Activated CD4-positive, alpha-beta T cell treated with anti-CD3 and anti-CD28 coated beads, Interleukin-2, amount 50 U/mL, for 4 hours (primary cell): ENCODE measurements at places on chromosomes 1 and 21.

- DNase-seq = no peak
These were observed 71.9 kb upstream of the USP24 start for GRCh38 chr1:55286856-55287602.

GRCh38 chr1:209343511-209343910 is 240.0 kb upstream of the CAMK1G start:
- no peak for DNase-seq

DNA sequence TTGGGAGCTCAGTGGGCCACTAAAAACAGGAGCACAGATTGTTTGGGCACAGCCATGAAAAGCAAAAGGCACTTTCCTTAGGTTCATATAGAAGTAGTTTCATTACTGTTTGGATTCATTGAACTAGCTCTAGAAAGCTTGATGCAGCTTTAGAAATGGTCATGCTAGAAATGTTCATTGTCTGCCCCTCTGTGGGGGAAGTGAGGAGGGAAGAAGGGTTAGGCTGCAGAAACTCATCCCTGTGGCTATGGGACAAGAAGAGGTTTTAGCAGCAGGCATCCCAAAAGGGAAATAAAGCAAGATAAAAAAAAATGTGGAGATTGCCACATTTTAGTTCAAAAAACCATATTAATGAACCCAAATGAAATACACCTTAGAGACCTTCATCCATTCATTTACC is 359.6 kb upstream of the PTBP2 start:
- DNase-seq = no peak

GRCh38 chr1:91716339-91716738 is 169.6 kb downstream of the TGFBR3 start:
- no peak for DNase-seq

DNA sequence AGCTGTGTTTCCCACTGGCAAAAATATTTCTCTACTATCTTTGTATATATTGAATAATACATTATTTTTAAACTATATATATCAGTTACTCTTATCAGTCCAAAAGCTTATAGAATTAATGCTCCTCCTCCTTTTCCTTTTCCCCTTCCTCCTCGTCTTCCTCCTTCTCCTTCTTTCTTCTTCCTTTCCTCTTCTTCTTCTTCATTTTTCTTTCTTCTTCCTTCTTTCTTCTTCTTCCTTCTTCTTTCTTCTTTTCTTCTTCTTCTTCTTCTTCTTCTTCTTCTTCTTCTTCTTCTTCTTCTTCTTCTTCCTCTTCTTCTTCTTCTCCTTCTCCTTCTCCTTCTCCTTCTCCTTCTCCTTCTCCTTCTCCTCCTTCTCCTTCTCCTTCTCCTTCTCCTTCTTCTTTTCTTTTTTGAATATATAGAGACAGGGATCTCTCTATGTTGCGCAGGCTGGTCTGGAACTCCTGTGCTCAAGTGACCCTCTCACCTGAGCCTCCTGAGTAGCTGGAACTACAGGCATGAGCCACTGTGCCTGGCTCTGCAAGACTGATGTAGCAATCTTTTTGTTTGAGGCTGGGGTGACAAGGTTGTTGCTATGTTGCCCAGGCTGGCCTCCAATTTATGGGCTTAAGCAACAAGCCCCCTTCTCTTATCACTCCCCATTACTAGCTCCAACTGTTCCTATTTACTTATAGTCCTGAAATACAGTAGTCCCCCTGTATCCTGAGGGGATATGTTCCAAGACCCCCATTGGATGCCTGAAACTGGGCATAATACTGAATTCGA is 47.4 kb downstream of the MAGI3 start:
- no peak for DNase-seq

DNA sequence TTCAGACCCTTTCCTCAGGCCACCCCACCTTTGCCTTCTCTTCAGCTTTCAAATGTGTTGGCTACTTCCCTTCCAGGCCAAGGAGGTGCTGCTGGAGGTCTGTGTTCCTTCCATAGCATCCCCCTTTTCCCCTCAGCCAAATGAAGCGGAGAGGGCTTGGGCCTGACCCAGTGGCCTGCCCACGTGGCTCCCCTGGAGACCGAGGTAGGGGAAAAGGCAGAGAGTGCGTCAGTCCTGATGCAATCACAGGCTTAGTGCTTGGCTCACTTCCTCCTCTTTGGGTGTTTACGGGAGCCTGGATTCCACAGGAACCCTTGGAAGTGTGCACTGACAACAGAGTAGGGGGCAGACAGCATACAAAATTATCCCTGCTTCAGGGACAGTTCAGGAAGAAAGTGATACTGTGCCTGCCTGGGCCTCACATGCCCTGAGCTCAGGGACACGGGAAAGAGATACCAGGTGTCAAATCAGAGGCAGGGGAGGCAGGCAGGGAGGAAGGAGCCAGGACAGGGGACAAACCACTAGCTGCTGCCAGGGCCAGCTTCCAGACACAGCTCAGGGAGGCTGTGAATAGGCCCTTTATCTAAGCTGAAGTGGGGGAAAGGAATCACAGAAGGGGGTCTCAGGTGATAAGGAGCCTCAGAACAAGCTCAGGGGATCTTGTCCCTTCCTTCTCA is 16.6 kb upstream of the PTP4A2 start:
- DNase-seq = no peak

- DNase-seq = no peak
These were observed 62.6 kb downstream of the SPAG17 start for GRCh38 chr1:118122234-118123004.

DNA sequence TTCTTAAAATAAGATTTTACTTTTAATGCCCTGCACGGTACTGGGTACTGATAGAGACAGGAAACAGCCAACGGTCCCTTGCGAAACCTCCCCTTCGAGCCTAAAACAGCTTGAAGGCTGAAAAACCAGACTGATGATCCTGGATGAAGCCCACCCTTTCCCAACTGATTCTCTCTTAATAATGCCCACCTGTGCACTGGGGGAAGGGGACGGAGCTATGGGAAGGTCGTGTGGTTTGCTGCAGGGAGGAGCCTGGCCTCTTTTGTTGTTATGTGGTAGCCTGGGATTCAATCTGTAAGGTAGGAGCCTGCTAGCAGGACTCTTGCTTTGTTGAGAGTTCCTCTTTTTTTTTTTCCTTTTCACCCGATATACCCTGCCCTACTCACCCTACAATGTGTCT is 25.6 kb downstream of the SAMSN1 start:
- no peak for DNase-seq

- DNase-seq = no peak
These were observed 13.7 kb upstream of the MPC2 start for GRCh38 chr1:167950569-167950968.

- DNase-seq = no peak
These were observed 130.6 kb downstream of the PTPN14 start for GRCh38 chr1:214420833-214421232.

DNA sequence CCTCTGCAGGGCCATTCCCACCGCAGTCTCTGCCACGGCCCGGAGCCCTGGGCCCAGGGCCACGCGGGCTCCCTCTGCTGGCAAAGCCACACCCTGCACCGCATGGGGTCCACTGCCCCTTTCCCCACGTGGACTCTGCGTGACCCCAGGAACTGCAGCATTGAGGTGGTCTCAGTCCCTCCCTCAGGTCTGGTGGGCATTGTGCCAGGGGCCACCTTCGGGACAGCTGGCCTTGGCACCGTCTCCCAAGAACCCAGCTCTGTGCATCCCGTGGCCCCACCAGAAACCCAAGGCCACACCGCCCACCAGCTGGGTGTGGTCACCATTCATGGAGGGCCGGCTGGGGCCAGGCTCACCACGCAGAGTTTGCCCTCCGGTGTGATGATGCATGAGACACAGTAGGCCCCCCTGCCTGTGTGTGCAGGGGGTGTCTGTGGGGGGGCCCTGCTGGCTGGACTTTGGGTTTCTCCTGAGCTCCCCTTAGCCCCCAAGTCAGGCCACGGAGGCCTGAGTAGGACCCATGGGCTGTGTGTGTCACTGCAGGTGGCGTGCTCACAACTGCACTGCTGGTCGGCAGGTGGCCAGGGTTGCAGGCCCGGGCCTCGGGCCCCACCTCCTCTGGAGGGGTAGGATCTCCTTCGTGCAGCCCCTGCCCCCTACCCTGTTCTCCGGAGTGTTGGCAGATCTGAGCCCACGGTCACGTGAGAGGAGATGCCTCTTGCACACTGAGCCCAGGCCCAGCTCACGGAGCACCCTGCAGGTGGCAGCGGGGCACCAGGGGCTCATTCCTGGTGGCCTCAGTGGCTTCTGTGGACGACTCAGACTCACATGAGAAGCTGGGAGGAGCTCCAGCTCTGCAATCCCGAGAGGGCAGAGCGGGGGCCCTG is 5.8 kb downstream of the VWA1 start:
- DNase-seq = peak; percentile 45

DNA sequence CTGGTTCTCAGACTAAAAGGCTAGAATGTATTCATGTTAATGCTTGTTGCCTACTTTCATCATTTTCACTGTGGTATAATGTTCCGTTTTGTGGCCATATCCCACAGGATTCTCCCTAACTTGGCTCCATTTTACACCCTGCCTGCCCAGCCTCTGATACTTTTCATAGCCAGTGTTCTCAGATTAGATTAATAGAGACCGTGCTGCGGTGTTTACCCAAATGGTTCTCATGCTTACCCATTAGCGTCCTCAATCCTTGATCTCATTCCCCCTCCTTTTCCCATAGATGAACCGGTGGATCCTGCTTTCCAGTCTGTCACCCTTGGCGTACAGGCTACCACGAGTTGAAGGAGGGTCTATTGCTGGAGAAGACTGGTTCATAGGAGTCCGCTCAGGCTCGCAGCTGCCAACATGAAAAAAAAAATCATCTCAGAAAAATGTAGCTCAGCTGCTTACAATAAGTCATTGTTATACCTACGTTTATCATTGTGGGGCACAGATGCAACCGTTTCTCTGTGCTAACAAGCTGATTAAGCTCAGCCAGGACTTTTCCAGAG is 78.7 kb downstream of the SETD4 start:
- DNase-seq = no peak

DNA sequence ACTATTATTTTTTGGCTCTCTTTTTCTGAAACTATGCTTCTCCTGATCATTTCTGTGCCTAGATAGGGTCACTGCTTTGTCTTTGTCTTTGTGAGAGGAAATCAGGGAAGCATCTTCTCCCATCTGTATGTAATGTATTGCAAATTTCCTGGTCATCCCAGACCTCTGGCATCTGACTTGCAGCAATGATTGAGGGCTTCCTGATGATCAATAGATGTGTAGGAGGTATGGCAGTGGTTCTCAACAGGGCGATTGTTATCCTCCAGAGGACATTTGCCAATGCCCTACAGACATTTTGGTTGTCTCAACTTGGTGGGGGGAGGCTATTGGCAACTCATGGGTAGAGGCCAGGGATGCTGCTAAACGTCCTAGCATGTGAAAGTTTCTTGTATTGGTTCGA is 64.7 kb downstream of the RGL1 start:
- DNase-seq = no peak

GRCh38 chr1:234262754-234263105 is 110.5 kb upstream of the COA6 start:
- no peak for DNase-seq

GRCh38 chr1:23748016-23748415 is 4.7 kb downstream of the ELOA start:
- no peak for DNase-seq

- DNase-seq = no peak
These were observed 25.4 kb downstream of the UROD start for GRCh38 chr1:45037456-45037855.

DNA sequence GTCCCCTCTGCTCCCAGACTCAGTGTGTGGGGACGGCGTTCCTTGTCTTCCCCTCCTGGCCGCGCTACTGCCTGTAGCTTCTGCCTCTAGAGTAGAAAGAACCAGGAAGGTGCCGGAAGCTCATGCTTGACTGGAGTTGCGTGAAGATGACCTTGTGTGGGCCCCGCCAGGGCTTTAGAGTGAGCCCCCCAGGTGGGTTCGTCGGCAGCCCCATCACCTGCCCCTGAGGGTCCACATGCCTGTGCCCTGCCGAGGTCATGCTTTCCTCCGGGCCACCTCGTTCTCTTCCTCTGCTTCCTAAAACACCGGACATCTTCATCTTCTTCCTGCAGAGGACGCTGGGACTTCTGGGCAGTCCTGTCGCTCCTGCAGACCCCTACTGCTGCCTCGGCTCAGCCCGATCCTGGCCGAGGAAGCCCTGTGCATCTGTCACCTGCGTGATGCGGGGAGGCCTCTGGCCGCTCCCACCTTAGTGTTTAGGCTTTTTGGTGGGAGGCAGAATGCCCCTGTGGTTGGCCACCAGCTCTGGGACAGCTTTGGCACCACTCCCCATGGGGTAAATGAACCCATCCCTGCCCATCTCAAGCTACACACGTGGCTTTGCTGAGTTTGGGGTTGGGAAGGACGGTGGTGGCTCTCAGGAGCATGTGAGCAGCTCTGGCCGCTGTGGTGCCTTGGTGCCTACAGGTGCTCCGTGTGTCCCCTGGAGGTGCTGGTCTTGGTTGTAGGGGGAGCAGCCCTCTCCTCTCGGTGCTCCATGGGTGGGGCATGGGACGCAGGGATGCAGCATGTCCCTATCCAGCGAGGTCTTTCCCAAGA is 12.3 kb downstream of the OBSCN start:
- DNase-seq = no peak

DNA sequence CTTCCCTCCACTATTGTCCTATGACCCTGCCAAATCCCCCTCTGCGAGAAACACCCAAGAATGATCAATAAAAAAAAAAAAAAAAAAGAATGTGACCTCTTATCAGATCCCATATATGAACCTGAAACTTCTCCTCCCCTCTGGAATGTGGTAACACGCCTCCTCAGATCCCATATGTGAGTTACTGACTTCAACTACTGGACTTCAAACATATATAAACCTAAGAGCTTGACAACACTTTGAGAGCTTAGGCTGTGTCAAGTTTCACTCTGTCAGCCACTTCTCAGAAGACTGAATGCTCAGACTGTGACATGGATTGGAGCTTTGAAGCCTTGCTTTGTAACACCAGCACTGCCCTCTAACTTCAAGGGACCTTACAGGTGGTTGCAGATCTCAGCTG is 148.4 kb downstream of the COP1 start:
- no peak for DNase-seq

DNA sequence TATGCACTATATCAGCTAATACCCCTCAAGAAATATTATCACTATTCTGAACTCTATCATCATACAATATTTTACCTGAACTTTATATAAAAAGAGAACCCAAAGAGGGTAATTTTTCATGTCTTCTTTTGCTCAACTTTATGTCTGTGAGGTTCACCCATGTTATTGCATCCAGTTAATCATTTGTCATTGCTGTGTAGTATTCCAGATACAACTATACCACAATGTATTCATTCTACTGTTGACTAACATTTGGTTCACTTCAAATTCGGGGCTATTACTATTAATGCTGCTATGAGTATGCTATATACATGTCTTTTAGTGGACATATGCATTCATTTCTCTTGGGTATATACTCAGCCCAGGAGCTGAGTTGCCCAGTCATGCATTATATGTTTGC is 21.0 kb upstream of the DLGAP3 start:
- no peak for DNase-seq

DNA sequence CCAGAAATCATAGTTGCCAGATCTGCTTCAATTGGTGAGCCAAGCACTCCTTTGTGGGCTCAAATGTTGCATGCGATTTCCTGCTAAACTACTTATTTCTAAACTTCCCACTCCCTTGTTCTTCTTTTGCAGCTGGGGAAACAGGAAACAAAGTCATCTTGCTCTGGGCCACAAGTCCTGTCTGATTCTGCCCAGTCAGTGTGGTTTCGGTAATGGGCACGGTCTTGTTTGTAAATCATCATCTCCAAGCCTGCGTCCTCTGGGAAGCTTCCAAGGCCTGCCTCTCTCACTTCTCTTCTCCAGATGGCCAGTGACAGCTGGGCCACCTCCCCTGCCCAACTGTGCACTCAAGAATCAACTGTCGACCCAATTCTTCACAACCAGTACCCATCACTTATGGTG is 4.4 kb downstream of the S100A8 start:
- no peak for DNase-seq

- no peak for DNase-seq
These were observed 7.1 kb downstream of the ZC3H12A start for GRCh38 chr1:37481289-37482003.

- no peak for DNase-seq
These were observed 11.1 kb downstream of the COL18A1 start for GRCh38 chr21:45415943-45416611.
